Suppressor macrophage treated with lipopolysaccharide for 4 hours (primary cell): ENCODE measurements at places on chromosomes 11 and 22.
A peak's percentile ranks its signal among the peaks of the same experiment; 100 is the strongest.

DNA sequence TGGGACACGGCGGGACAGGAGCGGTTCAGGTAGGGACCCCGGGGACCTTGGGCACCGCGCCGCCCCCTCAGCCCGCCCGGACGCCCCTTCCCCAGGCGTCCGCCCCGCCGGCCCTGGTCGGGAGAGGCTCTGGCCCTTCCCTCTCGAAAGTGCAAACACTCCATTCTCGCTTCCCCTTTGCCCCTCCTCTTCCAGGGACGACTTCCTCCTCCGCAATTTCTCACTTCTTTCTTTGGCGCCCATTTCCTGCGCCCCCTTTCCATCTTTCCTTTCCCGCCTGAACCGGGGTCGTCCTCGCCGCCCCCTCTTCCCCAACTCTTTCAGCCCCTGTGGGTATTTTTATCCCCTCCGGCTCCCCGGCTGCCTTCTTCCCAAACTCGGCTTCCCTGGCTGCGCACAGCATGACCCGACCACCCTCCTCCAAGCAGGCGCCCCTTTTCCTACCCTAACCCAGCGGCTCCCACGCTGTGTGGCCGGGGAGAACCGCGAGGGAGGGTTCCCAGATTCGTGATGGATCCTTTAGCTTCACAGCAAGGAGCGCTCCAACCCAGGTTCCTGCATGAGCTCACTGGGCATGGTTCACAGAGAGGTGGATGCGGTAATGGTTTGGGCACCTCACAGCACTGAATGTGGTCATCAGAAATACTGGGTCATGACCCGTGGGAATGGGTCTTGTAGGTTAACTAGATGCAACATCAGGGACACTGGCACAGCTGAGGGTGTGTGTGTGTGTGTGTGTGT is 689 bp downstream of the RAB39A start:
- peak; percentile 87 for DNase-seq

DNA sequence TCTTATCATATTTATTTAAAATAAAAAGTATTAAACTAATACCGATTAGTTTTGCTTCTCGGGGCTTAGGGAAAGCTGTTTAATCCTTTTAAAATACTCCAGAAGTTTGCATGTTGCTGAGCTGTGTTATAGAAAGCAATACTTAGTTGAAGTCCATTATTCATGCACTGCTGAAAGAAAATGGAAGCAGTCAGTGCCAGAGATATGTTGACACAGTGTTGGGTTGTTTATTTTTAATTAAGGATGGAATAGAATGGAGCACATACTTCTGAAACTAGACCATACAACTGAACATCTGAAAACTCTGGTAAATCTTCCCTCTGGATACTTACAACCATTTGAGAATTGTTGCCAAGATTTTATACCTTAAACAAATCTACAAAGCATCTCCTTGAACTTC is 282.7 kb upstream of the CCDC179 start:
- DNase-seq: no peak

DNA sequence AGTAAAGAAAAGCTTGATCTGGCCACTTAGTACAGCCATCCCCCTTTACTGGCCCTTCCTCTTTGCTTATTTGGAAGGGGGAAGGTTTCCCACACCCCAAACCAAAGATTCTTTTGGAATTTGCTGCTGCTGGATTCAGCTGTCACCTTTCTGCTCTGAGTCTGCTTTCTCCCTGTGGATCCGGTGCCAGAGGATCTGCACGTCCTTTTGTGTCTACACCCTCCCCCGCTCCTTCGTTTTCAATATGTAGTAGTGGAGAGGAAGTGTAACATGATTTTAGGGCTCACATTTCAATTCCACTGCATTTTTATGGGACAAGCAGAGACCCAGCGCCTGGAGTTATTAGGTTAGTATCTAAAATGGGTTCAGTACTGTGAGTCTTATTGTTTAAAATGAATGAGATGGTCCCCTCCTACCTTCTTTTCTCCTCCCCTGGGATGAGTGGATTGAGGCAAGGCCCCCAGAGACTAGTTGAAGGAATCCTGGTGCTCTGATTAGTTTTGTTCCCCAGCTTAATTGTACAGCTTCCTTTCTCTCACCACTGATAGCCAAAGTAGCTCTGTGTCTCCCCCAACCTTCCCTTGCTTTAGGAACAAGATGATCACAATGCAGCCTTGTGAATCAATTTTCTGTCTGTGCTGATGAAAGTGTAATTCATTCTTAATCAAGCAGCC is 30.5 kb upstream of the CABP7 start:
- no peak for DNase-seq

DNA sequence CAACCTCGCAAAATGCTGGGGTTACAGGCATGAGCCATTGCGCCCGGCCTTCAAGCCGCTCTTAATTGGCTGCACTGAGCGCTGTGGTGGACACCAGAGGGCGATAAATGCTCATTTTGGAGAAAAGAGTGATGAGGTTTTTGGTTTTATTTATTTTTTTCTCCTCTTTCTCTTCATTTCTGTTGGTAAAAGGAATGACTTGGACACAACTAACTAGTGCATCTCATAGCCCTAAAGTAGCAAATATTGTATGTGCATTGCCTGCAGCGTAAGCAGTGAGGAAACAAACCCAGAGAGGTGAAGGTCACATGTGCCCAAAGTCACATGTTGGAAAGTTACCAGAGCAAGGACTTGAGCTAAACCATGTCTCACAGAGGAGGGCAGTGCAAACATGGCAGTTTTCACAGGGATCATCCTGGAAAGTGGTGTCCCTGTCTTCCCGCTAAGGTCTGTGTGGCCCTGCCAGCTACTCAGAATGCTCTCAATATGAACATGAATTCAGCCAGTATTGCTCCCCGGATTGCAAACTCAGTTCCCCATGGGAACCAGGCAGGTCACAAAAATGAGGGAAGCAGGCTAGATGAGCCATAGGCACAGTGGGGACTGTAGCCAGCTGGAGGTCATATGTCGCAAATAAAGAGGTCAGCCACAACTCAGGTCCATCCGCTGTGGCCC is 8.6 kb upstream of the CD82 start:
- peak; percentile 71 for DNase-seq

- no peak for DNase-seq
These were observed 226.3 kb downstream of the OPCML start for GRCh38 chr11:133306019-133306418.

- DNase-seq: no peak
These were observed 32.0 kb downstream of the APLP2 start for GRCh38 chr11:130101661-130102060.

GRCh38 chr22:19478045-19478900 is 720 bp downstream of the UFD1 start:
- peak; percentile 9 for DNase-seq

DNA sequence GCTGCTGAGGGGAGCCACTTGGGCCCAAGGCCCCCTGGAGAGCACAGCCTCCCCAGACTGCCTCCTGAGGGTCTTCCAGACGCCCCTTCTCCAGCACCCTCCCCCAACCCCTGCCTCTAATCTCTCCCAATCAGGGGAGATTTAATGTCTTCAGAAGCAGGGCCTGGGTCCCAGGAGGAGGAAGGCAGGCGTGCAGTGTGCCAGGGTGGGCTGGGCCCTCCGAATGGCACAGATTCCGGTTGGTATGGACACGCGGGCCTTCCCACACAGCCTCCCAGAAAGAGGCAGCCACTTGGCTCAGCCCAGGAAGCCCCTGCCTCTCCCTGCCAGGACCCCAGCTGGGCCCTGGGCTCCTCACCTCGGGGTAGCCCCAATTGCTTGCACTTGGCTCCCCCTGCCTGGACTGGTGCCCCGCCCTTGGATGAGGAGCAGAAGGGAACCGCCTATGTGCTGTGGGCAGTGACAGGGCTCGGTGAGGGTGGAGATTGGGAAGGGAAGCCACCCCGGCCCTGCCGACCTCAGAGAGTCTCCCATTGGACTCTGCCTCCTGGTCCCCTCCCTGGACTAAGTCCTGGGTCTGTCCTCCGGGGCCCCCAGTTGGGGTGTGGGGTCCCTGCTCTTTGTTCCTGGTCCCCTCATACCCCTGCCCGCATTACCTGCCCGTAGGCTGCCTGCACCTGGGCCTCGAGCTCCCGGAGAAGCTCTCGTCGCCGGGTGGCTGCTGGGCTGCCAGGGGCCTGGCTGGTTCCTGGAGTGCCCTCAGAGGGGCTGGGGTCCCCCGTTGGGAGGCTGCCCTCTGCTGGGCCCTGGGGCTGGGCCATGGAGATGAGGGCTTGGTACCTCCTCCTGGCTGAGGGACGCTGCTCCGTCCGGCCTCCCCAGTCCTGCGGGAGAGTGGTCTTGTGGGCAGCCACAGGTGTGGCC is 572 bp upstream of the CABP2 start:
- DNase-seq: no peak

- no peak for DNase-seq
These were observed 966 bp upstream of the CASP12 start for GRCh38 chr11:104899226-104899625.

DNA sequence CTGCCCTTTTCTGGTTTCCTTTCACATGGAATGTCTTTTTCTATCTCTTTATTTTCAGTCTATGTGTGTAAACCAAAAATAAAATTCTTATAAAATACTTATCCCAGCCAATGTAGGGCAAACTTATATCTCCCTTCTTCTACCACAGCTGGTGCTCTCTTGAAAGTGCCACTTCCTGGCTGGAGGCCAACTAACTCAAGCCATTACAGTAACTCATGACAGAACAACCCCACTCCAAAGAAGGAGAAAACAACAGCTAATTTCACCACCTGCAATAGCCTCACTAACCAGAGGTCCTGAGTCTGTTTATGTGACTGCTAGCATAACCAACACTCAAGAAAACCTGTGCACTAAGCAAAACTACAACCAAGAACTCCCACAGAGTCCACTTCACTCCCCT is 74.9 kb upstream of the DBX1 start:
- DNase-seq: no peak

DNA sequence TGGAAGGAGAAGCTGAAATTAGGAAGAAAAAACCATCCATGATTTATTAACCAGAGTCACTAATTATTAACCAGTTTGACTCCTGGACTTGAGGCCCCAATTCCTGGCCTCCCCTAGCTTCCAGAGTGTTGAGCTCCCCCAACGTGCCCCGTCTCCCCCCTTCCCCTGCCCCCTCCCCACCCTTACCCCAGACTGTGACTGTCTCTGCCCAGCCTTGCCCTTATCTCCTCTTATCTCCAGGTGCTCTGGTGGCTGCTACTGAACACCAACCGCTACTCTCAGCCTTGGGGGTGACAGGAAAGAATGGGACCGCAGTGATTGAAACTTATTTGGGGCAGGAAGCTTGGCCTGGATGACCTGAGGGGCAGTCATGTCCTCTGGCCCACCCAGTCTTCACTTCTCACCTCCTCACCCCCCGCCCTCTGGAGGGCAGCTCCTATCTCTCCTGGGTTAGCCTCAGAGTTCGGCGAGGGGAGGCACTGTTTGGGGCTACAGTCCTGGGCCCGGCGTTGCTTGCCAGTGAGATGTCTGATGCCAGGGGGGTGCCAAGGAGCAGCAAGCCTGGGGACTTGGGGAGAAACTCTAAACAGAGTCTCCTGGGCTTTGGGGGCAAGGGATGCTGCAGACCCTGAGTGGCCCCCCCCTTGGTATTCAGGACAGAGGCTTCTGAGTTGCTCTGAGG is 15.5 kb downstream of the NECTIN1 start:
- no peak for DNase-seq

GRCh38 chr11:62139526-62140303 is 15.9 kb downstream of the INCENP start:
- DNase-seq: no peak

DNA sequence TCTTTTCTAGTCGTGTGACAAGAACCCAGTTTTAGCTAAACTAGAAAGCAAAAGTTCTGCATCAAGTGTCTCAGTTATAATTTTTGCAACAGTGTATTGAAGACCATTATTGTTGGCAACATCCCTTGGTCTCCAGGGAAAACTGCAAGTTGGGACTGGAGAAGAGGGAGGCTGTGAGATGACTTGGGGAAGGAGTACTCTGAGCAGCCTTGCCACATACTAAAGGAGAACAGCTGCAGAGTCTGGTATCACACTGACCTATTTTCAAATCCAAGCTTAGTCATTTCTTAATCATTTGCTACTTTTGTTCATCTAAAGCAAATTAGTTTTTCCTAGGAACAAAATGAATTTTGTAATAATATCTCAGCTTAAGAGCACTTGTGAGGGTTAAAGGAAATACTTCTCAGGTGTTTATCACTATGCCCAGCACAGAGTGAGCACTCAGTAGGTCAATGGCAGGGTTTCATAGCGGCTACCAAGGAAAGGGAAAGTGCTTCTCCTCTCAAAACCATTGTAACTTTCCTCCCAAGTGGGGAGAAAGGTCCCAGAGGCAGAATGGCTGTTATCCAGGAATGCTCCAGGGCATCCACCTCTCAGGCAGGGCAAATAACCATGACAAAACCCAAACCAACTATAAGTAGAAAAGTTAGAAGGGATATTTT is 247.1 kb downstream of the C11orf87 start:
- no peak for DNase-seq
